ENCODE measurements at places on chromosomes 2 and 18.

DNA sequence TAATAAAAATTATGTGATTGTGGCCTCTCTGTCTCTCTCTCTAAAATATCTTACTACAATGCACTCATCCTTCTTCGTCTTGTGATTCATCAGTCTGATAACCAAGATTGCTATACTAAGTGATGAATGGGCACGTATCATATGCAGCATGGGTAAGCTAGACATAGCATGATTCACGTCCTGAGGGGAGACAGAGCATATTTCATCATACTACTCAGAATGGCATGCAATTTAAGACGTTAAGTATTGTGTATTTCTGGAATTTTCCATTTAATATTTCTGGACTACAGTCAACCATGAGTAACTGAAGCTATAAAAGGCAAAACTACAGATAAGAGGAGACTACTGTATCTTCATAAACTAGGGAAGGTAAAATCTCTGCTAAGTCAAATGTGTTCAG, 97.0 kb upstream of the CD226 start:
- DNase-seq: no peak

DNA sequence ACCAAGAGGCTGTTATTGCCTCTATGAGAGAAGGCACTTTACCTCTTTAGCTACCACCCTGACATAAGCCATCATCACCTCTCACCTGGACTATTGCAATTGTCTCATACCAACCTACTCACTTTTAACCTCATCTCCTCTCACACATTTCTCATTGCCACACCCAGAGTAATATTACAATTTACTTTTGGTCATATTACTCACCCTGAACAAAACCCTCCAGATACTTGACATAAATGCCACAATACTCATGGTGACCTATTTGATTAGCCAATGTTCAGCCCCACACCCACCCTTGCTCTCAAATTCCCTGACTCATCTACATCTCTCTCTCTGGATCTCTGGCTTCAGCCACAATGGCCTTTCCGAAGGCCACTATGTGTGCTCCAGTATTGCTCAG, 90.9 kb upstream of the CDH7 start:
- DNase-seq: no peak

DNA sequence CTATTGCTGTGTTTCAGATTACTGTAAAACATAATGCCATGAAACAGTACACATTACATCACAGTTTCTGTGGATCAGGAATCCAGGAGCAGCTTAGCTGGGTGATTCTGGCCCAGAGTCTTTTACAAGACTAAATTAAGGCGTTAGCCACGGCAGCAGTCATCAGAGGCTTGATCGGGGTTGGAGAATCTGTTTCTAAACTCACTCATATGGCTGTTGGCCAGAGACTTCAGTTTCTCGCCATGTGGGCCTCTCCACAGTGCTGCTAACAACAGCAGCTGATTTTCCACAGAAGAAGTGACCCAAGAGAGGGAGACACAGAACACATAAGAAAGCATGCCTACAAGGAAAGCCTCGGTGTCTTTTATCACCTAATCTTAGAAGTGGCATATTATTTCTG, 89.2 kb upstream of the MYO3B start:
- DNase-seq: no peak

DNA sequence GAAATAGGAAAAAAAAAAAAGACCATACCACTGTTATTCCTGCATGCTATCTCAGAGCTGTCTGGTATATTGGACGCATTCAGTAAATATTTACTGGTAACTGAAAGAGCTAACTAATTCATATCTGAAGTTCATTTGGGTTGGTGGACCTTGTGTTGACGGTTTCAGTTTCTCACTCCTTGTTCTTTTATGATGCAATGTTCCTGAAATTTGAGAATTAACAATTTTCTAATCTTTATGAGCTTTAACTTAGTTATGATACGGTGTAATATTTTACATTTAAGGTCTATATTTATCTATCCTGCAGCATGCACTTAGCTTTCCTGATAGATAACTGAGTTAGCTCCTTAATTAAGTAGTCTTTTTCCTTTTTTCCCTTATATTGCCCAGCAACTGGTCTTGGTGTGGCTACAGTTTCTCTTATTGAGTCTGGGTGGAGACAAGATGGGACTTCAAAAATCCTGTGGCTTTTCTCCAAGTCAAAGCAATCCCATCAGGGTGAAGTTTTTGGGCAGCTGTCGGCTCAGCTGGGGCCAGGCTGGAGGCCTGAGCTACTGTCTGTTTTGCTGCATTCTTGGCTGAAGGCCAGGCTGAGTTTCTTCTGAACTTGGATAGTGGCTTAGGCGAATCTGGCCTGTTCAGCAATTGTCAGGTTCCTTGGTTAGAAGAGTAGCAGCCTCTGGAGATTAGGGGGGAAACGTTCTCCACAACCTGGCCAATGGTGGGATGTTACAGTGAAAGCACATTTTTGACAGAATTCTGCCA, 78.4 kb upstream of the MEX3C start:
- no peak for DNase-seq

DNA sequence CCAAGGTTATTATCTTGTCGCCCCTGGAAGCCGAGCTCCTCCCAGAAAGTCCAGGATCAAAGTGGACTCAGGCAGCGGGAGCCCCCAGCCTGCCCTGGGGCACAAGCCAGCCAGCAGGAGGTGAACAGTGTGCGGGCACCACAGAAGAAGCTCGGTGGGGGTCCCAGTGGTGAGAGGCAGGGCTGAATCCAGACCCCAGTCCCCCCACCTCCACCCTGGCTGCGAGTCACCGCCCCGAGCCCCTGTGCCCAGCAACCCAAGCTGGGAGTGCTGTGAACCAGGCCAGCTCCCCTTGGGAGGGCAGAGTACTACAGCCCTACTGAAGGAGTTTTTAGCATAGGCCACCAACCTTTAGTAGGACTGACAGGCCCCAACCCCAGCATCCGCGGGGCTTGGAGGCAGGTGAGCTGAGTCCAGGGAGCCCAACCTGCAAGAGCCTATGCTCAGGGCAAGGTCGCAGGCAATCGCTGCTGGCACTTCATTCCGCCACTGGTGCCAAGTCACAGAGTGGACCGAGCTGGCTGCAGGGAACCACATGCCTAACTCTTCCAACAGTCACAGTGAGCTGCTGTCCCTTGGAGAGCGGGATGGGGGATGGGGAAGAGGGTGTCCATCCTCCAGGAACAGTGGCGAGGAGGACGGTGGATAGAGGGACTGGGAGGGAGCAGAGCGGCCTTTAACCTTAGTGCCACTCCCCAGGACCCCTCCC, 3.0 kb downstream of the PIEZO2 start:
- DNase-seq: no peak

DNA sequence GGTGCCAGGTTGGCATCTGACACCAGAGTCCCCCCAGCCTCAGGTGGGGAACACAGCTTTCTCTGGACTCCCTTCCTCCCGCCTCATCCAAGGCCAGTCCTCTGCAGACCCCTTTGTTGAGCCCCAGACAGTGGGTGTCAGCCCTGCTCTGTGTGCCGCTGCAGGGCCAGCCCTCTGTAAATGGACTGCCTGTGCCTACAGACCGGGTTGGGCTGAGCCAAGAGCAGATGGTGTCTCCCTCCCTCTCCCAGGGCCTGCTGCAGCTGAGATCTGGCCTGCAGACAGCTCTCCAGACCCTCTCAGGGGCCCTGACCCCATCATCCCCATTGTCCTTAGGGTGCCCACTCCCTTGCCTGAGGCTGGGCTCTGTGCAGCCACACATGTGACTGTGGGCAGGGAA, 160.8 kb downstream of the KLHL29 start:
- DNase-seq: no peak

- DNase-seq: peak; percentile 31
These were observed at the start of gene LIMS2 for GRCh38 chr2:127675331-127676261. Gene LIMS2, minus strand, starts transcription at chr2:127675530. Its CDS starts 506 bp downstream, at chr2:127675024.

DNA sequence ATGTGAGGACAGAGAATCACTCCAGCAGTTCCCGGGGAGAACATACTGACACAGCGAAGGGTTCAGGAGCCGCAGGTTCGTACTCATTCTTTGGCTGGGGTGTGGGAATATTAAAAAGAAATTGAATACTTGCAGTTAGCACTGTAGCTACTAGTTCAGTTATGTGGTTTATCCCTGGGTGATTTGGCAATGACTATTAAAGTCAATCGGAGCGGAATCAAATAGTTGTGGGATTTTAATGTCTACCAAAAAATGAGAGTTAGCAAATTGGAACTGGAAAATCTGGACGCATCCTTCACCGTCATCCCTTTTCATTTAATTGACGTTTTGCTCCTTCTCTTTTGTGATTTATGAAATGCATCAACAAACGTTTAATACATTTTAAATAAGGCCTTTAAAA, 50.8 kb downstream of the GBX2 start:
- no peak for DNase-seq

GRCh38 chr18:80232710-80233109, 14.6 kb downstream of the PARD6G start:
- no peak for DNase-seq

DNA sequence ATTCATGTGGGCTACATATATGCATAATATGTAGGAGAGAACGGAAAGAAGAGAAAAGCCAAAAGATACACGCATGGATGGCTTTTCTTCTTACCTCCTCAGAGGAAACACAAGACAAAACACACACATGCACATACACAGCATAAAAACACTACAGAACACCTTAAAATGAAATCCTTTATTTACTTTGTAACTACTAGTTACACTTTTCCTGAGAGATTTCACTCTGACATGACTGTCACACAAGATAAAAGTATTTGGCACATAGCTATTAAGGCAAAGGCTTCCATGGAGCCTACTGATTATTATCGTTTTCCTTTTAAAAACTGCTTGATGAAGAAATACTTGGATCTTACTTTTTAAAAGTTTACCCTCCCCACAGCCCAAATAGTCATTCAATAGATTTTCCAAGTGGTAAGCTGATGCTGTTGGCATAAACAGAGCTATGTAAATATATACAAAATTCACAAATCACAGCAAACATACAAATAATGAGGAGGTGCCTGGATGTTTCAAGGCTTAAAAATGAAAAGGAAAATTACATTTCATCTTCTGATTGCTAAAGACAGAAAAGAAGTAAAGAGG, 8.6 kb downstream of the ZEB2 start:
- no peak for DNase-seq

GRCh38 chr18:45958027-45958426, 9.1 kb downstream of the EPG5 start:
- DNase-seq: no peak

- DNase-seq: no peak
These were observed 15.7 kb upstream of the TTC21B start for GRCh38 chr2:165969227-165969626.

- DNase-seq: no peak
These were observed 1719.2 kb upstream of the LRRTM1 start for GRCh38 chr2:82023710-82024109.

DNA sequence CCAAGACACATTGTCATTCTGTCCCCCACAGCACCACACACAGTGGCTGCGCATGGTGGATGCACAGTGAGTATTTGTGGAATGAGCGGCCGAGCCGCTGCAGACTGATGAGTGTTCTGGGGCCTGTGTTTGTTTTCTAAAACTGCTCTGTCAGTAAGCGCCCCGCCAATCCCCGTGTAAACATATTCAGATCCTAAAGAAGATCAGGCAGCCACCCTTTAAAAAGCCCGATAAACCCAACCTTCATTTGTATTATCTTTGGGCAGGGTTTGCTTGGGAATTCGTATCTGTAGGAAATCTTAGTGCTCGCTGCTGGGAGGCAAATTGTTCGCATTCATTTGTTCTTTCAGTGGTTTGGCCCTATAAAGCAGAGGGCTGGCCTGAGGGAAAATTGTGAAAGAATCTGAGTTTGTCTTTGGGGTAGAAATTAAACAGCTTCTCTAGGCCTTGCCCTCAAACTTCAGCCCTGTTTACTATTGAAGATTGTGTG, 68.6 kb downstream of the TGOLN2 start:
- no peak for DNase-seq

All from B cell (primary cell).